Stimulated activated CD8-positive, alpha-beta memory T cell treated with anti-CD3 and anti-CD28 coated beads, Interleukin-15, amount 100 ng/mL, for 1 hour (primary cell): ENCODE measurements at places on chromosomes 1 and 21.

GRCh38 chr1:77468257-77468948 lies 186.6 kb downstream of the AK5 start:
- DNase-seq: no peak

DNA sequence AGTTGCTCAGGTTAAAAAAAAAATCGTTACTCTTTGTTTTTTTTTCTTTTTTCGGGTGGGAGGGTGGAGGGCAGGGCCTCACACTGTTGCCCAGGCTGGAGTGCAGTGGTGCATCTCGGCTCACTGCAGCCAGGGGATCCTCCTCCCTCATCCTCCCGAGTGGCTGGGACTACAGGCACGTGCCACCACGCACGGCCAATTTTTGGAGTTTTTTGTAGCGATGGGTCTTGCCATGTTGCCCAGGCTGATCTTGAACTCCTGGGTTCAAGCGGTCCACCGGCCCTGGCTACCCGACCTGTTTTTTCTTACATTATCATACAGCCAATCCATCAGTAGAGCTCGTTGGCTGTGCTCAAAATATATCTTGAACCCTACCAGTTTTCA lies 2.2 kb upstream of the USP1 start:
- no peak for DNase-seq

GRCh38 chr1:18907917-18908845 lies 5.8 kb upstream of the ALDH4A1 start:
- no peak for DNase-seq

- no peak for DNase-seq
These were observed 45.3 kb downstream of the LGR6 start for GRCh38 chr1:202238914-202239313.

DNA sequence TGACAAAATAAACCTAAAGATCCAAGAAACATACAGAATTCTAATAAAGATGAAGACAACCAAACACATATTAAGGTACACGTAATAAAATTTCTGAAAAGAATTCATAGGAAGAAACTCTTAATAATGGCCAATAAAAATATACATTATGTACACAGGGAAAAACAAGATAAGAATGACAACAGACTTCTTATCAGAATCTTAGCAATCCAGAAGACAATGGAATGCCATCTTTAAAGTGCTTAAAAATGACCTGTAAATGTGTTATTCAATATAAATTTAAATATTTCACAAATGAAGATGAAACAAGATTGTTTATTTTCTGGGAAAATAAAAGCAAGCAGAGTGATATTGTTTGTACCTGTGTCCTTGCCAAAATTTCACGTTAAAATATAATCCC lies 530.4 kb upstream of the PTBP2 start:
- no peak for DNase-seq

DNA sequence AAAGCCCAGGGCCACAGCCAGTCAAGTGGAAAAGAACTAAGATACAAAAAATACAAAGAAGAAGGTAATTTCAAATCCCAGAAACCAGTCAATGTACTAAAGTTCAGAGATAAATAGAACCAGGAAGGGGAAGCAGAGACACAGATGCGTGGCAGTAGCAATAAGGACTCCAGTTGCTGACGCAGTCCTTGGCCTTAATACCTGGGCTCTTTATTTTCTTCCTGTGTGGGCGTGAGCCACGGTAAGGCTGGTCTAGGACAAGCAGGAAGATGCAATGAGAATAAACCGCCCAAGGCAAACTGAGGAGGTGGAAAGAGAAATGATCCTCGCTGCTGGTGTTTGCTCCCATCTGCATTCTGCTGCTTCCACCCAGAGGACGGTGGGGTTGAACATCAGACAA lies 65.6 kb upstream of the PLXNA2 start:
- DNase-seq: no peak

DNA sequence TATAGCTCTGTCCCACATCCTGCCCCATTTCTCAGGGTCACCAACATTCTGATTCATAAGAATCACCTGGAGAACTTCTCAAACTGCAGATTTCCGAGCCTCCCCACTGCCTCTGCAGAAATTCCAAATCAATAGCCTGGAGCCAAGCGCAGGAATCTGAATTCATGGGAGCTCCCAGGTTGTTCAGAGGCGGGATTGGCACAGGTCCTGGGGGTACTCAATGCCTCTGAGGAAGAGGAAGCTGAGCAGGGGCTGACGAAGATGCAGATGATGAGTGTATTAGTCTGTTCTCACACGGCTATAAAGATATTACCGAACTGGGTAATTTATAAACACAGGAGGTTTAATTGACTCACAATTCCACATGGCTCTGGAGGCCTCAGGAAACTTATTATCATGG lies 455.5 kb downstream of the MATN1 start:
- DNase-seq: no peak

- no peak for DNase-seq
These were observed 8.0 kb downstream of the FCAMR start for GRCh38 chr1:206962272-206962671.

DNA sequence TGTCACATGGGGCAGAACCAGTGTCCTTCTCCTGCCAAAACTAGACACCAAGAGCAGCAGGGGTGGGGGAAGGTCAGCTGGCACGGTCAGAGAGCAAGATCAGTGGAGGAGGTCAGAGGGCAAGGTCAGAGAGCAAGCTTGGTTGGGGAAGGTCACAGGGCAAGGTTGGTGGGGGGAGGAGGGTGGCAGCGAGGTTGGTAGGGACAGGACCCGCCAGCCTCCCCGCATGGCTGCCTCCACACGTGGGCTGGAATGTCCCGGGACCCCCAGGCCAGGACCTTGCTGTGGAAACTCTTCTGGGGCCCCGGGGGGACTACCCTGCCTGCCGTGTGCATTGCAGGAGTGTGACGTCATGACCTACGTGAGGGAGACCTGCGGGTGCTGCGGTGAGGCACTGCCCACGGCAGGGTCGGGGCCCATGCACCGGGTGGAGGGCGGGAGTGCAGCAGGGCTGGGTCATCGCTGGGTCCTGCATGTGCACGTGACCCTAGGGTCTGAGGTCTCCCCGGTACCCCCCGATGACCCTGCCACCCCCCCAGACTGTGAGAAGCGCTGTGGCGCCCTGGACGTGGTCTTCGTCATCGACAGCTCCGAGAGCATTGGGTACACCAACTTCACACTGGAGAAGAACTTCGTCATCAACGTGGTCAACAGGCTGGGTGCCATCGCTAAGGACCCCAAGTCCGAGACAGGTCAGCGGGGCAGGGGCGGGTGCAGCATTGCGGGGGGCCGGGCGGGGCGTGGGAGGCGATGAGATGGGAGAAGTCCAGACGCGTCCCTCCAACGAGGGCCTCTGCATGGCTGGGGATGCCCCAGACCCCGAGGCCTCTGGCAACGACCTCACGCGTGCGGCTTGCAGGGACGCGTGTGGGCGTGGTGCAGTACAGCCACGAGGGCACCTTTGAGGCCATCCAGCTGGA lies 27.3 kb downstream of the COL6A2 start:
- DNase-seq: no peak

DNA sequence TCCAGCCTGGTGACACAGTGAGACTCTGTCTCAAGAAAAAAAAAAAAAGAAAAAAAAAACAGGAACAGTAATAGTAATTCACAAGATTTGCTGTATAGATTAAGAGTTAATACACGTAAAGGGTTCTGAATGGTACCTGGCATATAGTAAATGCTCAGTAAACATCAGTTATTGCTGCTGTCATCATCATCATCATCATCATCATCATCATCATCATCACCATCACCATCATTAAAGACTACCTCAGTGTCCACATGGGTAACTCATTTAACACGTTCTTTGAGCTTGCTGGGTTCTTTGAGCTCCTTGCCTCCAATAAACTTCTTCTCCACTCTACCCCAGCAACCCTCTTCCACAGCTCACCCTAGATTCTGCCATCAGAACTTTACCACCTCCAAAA lies 55.0 kb downstream of the KIAA0319L start:
- no peak for DNase-seq

- no peak for DNase-seq
These were observed 90.7 kb downstream of the MAB21L3 start for GRCh38 chr1:116201911-116202310.

- no peak for DNase-seq
These were observed 46.2 kb downstream of the USP25 start for GRCh38 chr21:15775981-15776380.
